ENCODE measurements at places on chromosomes 2 and 18. TPM values are rescaled to one million over a fixed set of nuclear protein-coding genes. Genes with fewer than 3 reads are reported as not detected.

The KCNG2 gene
- total RNA-seq: not detected

The DSG3 gene
- not detected for total RNA-seq

The FZD7 gene
- 0.31 TPM for total RNA-seq

The ERBB4 gene
- total RNA-seq: not detected

DNA sequence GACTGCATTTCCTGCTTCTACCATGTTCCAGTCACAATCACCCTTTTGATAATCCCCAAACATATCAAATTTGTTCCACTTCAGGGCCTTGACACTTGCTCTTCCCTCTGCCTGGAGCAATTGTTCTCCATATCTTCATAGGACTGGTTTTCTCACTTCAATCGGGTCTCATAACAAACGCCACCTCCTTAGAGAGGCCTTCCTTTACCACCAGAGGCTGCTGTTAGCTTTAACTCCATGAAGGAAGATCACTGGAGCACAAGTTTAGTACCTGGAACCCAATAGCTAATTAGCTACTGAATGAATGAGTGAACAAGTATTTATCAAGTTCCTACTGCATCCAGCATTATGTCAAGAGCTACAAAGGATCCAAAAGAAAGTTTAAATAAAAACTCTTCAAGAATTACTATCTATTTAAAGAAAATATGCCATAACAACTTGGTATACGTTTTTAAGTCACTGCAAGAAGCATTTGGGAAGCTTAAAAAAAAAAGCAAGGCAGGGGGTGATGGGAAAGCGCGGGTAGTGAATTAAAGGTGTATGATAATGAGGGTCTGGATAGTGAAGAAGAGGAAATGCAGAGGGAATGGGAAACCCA is 58.8 kb downstream of the BAZ2B start:
- no peaks in the 10 kb centered on the region for H3K36me3 ChIP-seq
- no peak overlapping the region for H3K4me3 ChIP-seq
- H3K4me1 ChIP-seq: peaks cover 2% of the 10 kb centered on the region
- H3K27ac ChIP-seq: no peak overlapping the region

- H3K36me3 ChIP-seq: no peaks in the 10 kb centered on the region
- no peak overlapping the region for H3K27ac ChIP-seq
- H3K4me1 ChIP-seq: no peaks in the 10 kb centered on the region
- DNase-seq: no peak
- H3K4me3 ChIP-seq: no peak overlapping the region
Measured at GRCh38 chr2:195823206-195823605, 166.2 kb downstream of the SLC39A10 start.

GRCh38 chr2:204127238-204127637 is 190.7 kb downstream of the ICOS start:
- no peak for DNase-seq
- no peaks in the 10 kb centered on the region for H3K4me1 ChIP-seq
- H3K4me3 ChIP-seq: no peak overlapping the region
- no peak overlapping the region for H3K27ac ChIP-seq
- H3K36me3 ChIP-seq: peaks cover 3% of the 10 kb centered on the region

- no peak overlapping the region for H3K27ac ChIP-seq
- DNase-seq: no peak
- H3K4me1 ChIP-seq: no peaks in the 10 kb centered on the region
- H3K36me3 ChIP-seq: peaks cover 3% of the 10 kb centered on the region
- H3K4me3 ChIP-seq: no peak overlapping the region
- H3K27me3 ChIP-seq: peaks cover 62% of the 10 kb centered on the region
Measured at GRCh38 chr2:65450810-65451209, 18.4 kb upstream of the SPRED2 start.

Measured in T-helper 17 cell (primary cell).